ENCODE measurements at places on chromosomes 12 and 14. TPM values are rescaled to one million over a fixed set of nuclear protein-coding genes. Genes with fewer than 3 reads are reported as not detected.
A peak's percentile ranks its signal among the peaks of the same experiment; 100 is the strongest.

DNA sequence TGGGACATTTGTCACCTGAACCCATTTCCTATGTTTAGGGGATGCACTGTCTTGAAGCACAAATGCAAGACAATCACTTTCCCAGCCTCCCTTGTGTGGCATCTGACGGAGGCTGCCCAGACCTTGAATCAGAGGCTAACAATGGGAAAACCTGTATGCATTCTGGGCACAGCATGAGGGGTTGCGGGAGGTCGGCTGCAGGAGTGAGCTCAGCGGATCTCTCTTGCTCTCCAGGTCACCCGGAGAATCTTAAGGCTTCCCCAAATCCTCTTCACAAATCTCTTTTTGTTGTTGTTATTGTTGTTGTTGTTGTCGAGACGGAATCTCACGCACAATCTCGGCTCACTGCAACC lies 15.3 kb downstream of the NFKBIA start:
- H3K4me1 ChIP-seq: peaks cover 23% of the 10 kb centered on the region
- H3K36me3 ChIP-seq: no peaks in the 10 kb centered on the region
- no peak overlapping the region for H3K4me3 ChIP-seq
- no peak overlapping the region for H3K27ac ChIP-seq
- DNase-seq: no peak

DNA sequence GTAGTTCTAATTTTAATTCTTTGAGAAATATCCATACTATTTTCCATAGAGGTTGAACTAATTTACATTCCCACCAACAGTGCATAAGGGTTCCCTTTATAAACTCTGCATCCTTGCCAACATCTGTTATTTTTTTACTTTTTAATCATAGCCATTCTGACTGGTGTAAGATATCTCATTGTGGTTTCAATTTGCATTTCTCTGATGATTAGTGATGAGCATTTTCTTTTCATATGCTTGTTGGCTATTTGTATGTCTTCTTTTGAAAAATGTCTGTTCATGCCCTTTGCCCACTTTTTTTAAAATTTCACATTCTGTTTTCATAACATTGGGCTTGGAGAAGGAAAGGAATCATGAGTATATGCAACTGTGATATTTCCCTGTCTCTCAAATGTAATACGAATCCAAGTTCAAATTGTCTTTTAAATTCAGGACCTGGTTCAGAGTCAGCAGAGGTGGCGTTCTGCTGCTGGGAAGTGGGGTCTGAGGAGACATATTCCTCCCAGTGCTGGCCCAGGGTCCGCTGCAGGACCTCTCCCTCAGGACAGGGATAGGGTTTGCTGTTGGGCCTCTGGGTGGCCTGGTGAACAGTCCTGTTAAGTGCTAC lies 81.2 kb upstream of the ETV6 start:
- no peaks in the 10 kb centered on the region for H3K4me1 ChIP-seq
- no peaks in the 10 kb centered on the region for H3K27me3 ChIP-seq
- DNase-seq: no peak
- no peak overlapping the region for H3K4me3 ChIP-seq

GRCh38 chr12:92554158-92555073 lies 148.4 kb upstream of the PLEKHG7 start:
- H3K27ac ChIP-seq: peak overlapping the region; percentile 84
- H3K27me3 ChIP-seq: no peaks in the 10 kb centered on the region
- H3K4me3 ChIP-seq: no peak overlapping the region
- peaks cover 46% of the 10 kb centered on the region for H3K4me1 ChIP-seq

- H3K4me1 ChIP-seq: peaks cover 11% of the 10 kb centered on the region
- no peaks in the 10 kb centered on the region for H3K36me3 ChIP-seq
- no peak overlapping the region for H3K4me3 ChIP-seq
Observed at GRCh38 chr12:51942056-51942455, 9.4 kb upstream of the ACVR1B start.

- no peak for DNase-seq
- H3K4me3 ChIP-seq: peak overlapping the region; percentile 78
- H3K36me3 ChIP-seq: no peaks in the 10 kb centered on the region
- H3K27me3 ChIP-seq: no peaks in the 10 kb centered on the region
Observed at GRCh38 chr12:103841690-103842584, 903 bp upstream of the NT5DC3 start.

- peak overlapping the region; percentile 15 for H3K27ac ChIP-seq
- H3K27me3 ChIP-seq: no peaks in the 10 kb centered on the region
- peaks cover 89% of the 10 kb centered on the region for H3K36me3 ChIP-seq
- DNase-seq: peak; percentile 51
- no peak overlapping the region for H3K4me3 ChIP-seq
Observed at GRCh38 chr14:94048691-94049624, 22.8 kb downstream of the OTUB2 start.

The RBP5 gene
- total RNA-seq: not detected

The TSHR gene
- total RNA-seq: not detected
